ENCODE measurements at places on chromosomes 2 and 18.

GRCh38 chr2:72133721-72134407 lies 13.8 kb downstream of the CYP26B1 start:
- DNase-seq = no peak

DNA sequence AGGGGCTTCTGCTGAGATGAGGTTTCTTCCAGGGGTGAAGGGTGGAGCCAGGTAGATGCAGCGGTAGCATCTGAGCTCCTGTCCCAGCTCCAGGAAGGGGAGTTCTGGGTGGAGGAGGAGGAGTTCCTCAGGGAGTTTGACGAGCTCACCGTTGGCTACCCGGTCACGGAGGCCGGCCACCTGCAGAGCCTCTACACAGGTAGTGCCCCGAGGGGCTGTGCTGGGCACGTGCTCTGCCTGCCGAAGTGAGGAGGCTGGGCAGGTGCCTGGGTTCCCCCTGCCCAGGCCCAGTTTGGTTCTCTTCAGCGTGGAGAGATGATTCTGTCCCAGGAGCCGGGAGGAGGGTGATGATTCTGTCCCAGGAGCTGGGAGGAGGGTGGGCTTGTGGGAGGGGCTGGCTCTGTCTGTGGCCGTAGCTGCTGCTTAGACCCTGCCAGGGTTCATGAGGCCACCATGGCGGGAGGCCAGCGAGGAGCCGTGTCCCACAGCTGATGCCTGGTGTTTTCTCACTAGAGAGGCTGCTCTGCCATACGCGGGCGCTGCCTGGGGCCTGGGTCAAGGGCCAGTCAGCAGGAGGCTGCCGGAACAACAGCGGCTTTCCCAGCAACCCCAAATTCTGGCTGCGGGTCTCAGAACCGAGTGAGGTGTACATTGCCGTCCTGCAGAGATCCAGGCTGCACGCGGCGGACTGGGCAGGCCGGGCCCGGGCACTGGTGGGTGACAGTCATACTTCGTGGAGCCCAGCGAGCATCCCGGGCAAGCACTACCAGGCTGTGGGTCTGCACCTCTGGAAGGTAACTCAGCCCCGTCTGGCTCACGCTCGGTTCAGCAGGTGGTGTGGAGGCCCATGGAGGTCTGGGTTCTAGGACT lies 8.2 kb downstream of the CAPN10 start:
- no peak for DNase-seq

DNA sequence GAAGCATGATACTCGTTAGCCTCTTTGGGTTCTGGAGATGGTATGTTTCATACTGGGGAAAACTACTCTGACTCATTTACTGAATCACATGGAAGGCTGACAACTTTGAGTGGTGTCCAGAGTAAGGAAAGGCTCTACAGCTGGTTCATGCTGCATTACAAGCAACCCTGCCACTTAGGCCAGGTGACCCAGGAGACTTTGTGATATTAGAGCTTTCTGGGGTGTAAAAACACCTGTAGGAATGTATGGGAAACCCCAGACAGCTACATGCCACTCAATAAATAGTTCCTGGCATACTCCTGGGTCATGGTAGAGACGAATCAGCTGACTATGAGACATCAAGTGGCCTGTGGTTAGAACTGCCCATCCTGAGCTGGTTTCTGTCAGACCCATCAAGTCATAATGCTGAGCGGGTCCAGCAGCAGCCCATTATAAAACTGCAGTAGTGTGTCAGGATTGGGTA lies 21.3 kb upstream of the TCF7L1 start:
- DNase-seq = no peak

GRCh38 chr2:60958361-60958760 lies 59.2 kb upstream of the PEX13 start:
- peak; percentile 23 for DNase-seq

DNA sequence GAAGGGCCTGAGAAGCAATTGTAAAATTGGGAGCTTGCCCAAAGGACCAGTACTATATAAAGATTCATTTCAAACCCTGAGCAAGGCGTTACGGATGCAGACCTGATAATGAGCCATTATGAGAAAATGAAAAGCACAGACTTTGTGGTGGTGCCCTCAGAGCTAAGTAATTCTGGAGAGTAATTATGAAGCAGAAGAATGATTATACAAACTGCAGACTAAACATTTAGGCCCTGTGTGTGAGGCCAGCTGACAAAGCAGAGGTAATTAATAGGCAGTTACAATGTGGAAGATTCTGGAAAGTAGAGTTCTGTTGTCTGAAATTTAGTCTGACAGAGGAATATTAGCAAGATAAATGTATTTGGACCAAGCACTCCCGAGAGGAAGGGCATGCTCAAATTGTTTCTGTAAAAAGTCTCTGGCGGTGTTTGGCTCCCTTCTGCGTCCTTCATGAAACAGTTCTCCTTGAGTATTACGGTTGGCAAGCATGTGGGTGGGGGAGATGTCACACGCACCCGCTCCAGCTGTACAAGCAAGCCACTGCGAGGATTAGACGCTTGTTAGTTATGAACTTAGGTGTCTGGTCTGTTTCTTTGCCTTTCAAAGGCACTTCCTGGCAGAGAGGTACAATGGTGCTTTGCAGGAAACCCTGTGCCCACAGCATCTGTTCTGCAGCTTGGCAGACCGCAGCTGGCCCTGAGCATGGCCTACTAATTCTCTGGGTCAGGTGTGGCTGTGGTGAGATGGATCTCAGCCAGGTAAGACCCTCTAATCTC lies 45.5 kb downstream of the CDC42EP3 start:
- no peak for DNase-seq

DNA sequence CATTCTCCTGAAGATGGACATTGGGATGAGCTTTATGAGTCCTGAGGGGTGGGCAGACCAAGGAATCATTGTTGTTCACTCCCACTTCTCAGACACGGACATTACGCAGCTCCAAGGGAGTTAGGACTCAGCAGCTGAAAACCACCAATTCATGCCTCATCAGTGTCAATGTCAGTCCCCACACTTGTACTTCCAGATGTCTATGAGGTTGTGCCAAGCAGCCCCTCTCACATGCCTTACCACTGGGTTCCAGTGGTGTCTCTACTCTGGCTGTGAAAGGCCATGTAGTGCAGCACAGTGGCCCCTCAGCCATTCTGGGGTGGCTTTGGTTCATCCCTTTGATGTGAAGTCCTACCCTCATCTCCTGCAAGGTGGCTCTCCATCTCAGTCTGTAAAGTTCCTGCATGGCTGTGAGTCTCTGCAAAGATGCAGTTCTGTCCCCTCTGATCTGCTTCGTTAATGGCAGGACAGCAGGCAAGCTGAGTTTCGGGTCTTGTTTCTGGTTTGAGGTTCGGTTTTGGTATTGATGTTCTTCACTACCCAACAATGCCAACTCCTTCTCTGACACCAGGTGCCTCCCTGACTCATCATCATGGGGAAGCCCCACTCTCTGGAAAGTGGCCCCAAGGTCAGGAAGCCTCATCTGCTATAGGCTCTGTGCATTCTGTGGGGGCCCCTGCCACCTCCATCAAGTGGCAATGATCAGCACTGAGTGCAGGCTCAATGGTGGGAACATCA lies 14.0 kb upstream of the COL6A3 start:
- no peak for DNase-seq

DNA sequence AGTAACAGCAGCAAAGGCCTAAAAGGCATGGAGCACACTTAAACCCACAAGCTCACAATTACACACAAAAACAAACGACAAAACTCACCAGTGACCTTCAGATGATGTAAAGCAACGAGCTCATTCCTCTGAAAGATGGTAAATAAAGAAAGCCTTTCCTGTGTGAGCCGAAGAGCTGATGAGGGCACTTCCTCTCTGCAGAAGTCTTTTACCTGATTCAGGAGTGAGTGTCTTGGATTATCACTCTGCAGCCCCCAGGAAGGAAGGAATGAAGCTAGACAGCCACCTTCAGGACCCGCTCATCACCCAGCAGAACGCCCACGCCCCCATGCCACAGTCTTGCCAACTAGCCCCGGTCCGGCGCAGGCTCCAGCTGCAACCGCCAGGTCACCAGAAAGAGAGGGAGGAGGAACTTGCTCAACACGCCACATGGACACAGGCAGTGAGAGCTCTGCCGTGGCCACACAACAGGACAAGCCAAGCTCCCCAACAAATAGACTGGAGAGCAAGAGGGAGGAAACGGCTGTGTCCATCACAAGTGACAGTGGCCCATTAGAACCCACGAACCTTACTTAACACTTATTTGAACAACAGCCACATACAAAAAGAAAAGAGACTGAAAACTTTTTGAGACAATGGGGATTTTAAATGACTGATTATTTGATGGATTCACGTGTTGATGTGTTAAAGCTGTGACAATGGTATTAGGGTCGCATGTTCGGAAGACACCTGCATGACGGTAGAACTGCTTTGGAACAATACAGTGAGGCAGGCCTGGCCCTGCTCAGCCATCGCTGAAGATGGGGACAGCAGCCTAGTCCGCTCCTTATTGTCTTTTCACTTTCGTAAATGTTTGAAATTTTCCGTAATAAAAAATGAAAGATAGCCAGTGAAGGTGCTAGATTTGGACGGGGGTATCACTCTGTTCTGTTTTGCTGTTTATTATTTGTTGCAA lies 127.3 kb downstream of the HDAC4 start:
- DNase-seq = no peak

DNA sequence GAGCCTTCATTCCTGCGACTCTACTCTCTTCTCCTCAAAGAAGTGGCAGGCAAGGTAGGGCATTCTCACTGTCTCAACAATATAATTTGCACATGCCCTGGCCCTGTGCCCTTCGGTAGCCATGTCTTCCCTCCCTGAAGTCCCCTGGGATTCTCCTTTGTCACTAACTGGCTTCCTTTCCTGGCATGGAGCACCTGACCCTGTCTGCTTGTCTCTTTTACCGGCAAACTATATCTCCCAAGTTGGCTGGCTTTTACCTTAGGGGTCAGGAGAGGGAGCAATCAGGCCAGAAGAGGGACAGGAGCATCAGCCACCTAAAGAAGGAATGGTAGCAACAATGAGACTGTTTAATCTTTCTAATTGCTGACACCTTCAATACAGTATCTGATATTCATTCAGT lies 51.9 kb upstream of the RMDN2 start:
- DNase-seq = no peak

DNA sequence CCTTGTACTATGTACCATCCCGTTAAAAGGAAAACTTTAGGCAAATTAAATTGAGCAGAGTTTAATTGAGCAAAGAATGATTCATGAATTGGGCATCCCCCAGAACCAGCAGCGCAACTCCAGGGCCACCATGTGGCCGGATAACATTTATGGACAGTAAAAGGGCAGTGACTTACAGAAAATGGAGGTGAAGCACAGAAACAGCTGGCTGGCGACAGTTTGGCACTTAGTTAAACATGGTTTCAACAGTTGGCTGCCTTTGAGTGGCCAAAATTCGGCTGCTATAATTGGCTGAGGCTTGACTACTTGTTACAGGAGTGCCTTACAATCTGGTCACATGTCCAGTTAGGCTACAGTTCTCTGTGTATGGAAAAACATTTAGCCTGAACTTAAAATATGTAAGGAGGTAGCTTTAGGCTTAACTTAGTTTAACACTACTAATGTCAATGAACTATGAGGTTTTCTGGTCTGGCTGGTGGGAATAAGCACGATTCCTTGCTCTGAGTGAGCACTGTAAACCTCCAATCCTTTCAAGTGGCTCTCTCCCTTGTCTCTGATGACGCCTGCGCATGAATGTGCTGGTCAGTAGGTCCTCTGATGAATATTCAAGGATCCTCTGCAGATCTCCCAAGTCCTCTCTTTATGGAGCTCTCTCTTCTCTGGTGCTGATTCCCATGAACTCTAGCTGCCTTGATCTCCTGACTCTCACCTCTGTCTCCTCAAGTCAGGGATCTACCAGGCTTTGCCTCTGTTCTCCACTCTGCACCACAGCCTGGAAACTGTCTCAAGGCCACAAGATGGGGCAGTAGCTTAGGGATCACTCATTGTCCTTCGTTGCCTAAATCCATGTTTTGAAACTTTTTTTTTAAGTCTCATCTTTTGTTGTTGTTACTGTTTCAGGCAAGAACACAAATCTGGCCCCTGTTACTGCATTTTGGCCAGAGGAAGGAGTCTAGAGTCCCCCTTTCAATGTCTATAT lies 24.4 kb upstream of the RAB31 start:
- DNase-seq = no peak

DNA sequence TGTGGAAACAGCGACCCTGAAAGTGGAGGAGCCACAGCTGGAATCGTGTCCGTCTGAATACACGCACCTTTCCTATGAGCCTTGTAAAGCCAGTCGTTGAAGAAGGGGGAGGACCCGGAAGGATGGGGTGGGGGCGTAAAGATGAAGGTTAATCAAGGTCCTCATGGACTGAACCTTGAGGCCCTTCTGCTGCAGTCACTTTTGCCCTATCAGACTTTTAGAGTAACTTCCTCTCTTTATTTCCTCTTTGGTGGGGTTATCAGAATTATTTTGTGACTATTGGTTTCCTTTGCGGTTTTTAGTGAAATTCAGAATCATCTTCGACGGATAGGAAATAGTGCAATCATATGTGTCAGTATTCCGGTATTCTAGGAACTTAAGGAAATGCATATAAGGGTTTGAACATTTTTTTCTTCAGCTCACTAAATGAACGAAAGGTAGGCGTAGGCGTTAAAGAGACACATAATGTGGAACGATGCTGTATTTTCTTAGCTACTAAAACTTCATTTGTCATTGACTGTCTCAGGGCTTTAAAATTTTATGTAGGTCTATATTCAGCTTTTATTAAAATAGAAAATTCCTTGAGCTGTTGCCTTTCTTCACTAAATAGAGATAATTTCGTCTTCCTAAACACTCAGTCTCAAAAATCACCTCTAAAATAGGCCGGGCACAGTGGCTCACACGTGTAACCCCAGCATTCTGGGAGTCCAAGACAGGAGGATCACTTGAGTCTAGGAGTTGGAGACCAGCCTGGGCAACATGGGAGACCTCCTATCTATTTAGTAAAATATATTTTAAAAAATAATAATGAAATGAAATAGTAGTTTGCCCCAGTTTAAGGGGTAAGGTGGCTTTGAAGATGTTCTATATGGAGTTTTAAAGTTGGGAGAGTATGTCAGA lies 1.4 kb upstream of the YES1 start:
- no peak for DNase-seq

DNA sequence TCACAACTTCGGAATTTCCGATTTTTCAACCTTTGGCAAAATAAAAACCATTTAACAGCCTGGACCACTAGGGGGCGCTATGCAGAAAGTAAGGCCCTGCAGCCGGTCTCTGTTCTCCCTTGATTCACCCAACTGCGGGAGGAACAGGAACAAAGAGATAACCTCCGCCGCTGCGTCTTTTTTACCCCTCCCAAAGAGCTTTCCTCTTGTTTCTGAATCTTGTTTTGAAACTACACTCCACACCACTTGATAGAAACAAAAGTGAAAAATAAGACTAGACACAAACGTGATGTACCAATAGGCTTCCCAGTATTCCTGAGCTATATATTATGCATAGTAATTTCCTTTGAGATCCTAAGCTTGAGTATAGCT lies 231.2 kb downstream of the MYO3B start:
- DNase-seq = peak; percentile 44

GRCh38 chr2:188338463-188338862 lies 46.8 kb downstream of the GULP1 start:
- DNase-seq = no peak

DNA sequence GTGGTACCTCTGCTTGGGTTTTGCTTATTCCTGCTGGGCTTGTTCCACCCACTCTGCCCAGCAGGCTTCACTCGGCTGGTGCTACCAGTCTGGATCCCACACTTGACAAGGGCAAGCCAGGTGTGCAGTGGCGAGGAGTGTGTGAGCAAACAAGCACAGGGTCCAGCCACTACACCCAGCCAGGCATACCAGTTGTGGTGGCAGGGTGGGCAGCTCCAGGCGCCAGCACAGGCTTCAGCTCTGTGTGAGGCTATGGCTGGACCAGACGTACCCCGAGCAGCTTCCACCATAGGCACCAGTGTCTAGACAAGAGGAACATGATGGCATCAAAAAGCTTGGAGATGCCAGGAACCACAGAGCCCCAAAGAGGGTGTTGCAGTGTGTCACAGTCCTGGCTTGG lies 93.1 kb upstream of the GALNT5 start:
- no peak for DNase-seq
